Retina (tissue), 1 donor: ENCODE measurements at places on chromosomes 2 and 18.

- DNase-seq: no peak
Measured at GRCh38 chr2:23524261-23524706, 139.3 kb downstream of the KLHL29 start.

DNA sequence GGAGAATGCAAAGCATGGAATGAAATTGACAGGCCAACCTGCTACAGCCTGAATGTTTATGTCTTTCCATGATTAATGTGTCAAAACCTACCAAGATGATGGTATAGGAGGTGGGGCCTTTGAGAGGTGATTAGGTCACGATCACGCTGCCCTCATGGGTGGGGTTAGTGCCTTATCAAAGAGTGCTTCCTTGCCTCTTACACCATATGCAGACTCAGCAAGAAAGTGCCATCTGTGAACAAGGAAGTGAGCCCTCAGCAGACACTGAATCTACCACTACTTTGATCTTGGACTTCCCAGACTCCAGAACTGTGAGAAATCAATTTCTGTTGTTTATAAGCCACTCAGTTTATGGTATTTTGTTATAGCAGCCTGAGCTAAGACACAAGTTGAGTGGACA lies 147.5 kb upstream of the BCL2L11 start:
- no peak for DNase-seq

- DNase-seq: no peak
Measured at GRCh38 chr2:176845718-176846117, 366.9 kb upstream of the HNRNPA3 start.

GRCh38 chr2:153404792-153405191 lies 73.8 kb downstream of the RPRM start:
- DNase-seq: no peak

DNA sequence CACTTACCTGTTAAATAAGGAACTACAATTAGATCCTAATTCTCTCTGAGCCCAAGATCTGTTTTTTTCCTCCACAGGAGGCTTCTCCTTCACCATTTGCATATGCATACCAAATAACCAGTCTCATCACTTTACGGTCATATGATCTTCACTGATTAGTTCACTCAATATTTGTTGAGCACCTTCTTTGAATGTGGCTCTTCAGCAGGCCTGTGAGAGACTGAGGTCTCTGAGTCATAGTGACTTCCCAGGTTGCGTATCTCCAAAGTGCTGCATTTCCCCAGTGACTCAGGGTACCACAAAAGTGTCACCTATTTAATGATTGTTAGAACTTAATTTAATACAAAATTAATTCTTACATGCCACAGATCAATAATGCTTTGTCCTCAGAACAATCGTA lies 108.8 kb upstream of the TRIB2 start:
- DNase-seq: no peak
